HEK293T (cell line): ENCODE measurements at places on chromosomes 5 and 9.

DNA sequence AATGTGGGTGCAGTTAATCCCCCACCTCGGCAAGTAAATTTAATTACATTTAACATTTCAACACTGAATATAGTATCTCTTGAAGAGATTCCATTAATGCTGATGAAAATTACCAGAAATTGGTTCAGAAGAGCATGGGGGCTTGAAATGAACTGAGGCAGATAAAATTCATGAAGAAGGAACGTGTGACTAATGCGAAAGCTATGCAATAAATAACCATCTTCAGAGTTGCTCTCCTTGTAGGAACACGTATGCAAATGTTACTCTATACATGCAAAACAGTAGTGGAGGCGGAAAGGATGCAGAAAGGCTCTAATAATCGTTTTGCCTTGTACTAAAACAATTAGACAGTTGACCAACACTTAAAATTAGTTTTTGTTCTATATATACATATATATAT lies 320.2 kb downstream of the CTNND2 start:
- no peak for DNase-seq

GRCh38 chr5:43427306-43427705 lies 15.1 kb upstream of the CCL28 start:
- no peak for DNase-seq

DNA sequence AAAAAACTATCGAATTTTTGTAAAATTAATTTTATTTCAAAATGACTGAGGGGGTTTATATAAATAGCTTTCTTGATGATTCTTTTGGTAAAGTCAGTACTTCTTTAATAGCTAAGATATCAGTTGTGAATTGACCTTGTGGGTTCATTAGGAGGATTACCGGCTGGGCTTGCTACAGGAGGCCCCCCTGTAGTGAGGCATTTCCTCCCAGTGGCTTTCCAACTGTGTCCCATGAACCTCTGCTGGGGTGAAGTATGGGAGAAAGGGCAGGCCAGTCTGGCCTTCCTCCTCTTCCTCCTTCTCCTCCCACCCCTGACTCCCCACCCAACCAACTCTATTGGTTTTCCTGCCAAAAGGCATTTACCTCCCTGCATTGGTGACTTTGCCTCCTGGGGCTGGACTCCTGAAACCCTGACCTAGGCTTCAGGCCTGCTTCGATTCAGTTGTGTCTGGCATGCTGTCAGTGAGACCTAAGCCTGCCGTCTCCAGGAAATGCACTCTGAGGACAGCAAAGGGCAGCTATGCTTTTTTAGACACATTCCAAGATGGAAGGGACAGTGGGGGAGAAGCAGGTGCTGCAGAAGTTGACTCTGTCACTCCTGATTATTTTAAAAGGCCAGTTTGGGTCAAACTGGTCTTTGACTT lies 144.8 kb downstream of the HSPA4 start:
- DNase-seq = no peak

DNA sequence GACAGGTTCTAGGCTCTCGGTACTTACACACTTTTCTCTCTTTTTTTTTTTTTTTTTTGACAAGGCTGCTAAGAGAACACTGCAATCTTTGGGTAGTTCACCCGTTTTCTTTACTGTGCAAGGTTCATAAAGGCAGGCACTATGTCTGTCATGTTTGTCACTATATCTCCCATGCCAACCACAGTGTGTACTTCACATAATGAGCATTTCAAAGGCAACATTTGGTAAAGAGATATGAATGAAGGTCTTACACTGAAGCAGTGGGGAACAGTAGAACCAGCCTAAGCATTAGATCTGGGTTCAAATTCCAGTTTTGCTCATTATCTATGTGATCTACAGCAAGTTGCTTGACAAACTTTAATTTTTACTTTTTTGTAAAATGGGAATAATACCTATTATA lies 1.5 kb upstream of the HMGCR start:
- DNase-seq = no peak

DNA sequence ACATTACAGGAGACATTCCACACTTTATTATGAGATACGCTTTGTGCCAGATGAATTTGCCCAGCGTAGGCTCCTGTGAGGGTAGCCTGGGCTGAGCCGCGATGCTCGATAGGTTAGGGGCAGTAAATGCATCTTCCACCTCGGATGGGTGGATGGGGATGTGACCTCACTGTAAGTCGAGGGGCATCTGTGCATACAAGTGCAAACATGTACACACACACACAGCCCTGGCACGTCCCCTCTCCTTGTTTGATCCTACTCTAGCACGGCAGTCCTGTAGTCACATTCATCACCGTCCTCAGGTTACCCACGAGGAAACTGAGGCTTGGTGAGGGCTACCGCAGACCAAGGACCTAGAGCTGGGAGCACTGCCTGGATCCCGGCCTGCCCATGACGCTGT lies 166.8 kb downstream of the COL23A1 start:
- DNase-seq = no peak

GRCh38 chr5:131671994-131672655 lies 37.1 kb upstream of the RAPGEF6 start:
- DNase-seq = no peak

DNA sequence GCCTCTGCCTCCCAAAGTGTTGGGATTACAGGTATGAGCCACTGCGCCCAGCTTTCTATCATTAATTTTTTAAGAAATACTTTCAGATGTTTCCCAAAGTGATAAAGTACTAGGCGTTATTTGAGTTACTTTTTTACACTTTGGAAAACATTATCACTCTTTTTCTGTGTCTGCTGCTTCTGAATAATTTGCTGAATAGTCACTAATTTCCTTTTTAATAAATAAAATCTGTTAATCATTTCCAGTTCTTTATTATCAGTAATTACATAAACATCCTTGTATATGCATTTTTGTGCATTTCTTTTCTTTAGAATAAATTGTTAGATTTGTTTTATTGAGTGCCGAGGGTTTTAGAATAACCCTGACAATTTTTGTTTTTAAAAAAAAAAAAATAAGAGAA lies 48.6 kb downstream of the UHRF2 start:
- no peak for DNase-seq
